ENCODE measurements at places on chromosomes 6 and 20.

- DNase-seq: no peak
Observed at GRCh38 chr6:168730931-168731716, 290.1 kb downstream of the SMOC2 start.

- no peak for DNase-seq
Observed at GRCh38 chr6:132614554-132614953, 9.5 kb downstream of the TAAR2 start.

DNA sequence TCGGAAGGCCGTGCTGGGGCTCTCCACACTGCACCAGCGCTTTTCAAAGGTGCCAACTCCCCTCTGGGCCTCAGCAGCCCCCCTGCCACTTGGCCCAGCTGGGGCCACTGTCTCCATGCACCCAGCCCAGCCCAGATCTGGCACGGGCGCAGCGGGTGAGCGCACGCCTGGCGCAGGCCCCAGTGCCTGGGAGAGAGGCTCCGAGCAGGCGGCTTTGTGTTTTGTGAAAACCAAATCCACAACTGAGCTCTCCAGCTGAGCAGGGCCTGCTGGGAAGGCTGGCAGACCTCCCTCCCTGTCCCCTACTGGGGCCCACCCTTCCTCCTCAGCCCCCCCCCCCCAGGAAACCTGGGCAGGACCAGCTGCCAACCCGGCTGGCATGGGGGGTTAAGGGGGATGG, 17.0 kb downstream of the MDGA1 start:
- DNase-seq: no peak

DNA sequence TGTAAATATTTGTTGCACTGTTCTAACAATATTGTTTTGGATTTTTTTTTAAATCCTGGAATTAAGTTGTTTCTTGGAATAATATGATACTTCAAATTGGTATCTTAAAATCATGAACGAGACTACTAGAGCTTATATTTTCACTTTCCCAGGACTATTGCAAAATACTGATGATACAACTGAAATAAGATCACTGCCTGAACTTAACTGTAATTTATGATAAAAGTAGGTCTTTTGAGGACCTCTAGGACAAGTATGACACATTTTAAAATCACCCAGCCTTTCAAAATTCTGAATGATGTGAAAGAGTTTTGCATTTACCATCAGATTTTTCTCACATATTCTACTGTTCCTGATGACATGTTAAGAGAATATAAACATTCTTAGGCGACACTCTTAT, 8.6 kb upstream of the UBE2J1 start:
- DNase-seq: no peak

- DNase-seq: no peak
Observed at GRCh38 chr6:111564482-111564945, 41.2 kb downstream of the TRAF3IP2 start.

DNA sequence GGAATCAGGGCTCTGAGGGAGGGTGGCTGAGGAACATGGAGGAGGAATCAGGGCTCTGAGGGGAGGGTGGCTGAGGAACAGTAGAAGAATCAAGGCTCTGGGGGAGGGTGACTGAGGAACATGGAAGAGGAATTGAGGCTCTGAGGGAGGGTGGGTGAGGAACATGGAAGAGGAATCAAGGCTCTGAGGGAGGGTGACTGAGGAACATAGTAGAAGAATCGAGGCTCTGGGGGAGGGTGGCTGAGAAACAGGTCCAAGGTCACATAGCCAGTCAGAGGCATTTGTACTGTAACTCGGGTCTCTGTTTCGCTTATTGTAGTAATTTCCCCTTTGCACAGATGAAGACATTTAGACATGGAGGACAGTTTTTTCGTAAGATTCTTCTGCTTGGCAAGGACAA, 164.8 kb downstream of the SOBP start:
- DNase-seq: no peak

GRCh38 chr6:121925534-121926255, 473.8 kb upstream of the HSF2 start:
- no peak for DNase-seq

GRCh38 chr6:71510057-71510713, 221.6 kb downstream of the OGFRL1 start:
- no peak for DNase-seq

DNA sequence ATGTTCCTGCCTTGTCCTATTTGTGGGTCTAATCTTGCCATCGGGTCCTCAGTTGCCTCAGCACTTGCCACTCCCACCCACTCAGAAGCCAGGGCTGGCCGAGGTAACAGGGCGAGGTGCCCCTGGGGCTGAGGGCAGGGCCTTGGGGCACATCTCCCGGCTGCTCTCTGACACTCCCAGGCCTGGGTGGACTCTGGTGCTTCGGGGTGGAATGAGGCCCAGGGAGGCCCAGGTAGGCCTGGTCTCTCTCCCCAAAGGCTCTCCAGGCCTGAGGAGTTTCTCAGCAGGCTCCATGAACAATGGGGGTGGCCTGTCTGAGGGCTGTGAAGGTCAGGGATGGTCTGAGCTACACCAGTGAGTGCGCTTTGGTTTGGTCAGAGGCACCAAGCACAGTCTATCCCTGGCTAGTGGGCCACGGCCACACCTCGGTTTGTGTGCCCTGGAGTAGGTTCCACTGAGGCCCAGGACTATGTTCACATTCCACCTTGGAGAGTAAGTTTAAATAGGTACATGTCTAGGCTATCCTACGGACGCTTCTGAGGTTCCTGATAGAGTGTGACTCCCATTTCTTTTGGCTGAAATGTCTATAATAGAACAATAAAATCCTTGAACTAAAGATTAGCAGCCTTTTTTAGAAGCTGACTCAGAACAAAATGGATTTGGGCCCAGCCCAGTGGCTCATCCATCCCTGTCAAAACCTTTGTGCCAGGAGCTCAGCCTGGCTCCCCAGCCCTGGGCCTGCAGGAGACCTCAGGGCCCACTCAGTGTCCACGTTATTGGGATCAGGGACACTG, 78.8 kb downstream of the SLC24A3 start:
- no peak for DNase-seq
